ENCODE measurements at places on chromosomes 16 and 17. TPM values are rescaled to one million over a fixed set of nuclear protein-coding genes. Genes with fewer than 3 reads are reported as not detected.

GRCh38 chr17:30782206-30782605, 42.3 kb downstream of the CRLF3 start:
- no peak for DNase-seq

DNA sequence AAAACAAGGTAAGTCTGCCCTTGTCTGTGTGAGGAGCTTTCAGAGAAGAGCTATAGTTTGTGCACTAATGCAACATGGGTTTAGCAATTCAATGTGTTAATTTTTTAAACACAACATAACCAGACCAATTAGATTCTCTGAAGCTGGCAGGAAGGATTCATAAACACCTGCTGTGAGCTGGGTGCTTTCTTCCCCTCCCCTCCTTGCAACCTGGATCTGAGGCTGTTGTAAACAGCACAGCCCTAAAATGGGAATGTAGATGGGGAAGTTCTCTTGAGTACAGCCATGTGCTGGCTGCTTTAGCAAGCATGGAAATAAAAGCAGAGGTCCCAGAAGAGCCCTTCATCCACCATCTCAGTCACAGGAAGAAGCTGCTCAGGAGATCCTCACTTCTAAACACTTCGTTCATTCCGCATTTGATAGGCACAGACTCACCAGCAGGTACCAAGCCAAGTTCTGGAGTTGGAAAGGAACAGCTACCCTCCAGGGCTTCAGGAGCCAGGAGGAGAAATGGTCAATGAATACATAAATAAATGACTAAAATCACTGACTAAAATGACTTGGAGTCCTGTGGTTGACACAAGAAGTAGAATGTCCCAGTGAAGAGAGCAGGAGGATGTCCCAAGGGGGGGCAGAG, 21.7 kb downstream of the AXIN2 start:
- DNase-seq: no peak

- DNase-seq: no peak
These were observed 23.8 kb downstream of the ARHGAP17 start for GRCh38 chr16:24991349-24991748.

- DNase-seq: no peak
These were observed 10.3 kb downstream of the GSG1L2 start for GRCh38 chr17:9811537-9811936.

GRCh38 chr16:1877804-1878203, 5.8 kb upstream of the MEIOB start:
- no peak for DNase-seq

GRCh38 chr17:36111068-36111490, 7.5 kb downstream of the CCL4 start:
- no peak for DNase-seq

GRCh38 chr17:74963656-74964055, 8.9 kb downstream of the HID1 start:
- no peak for DNase-seq

GRCh38 chr17:45426561-45426960, 6.1 kb downstream of the ARHGAP27 start:
- no peak for DNase-seq

GRCh38 chr17:72576289-72576759, 455.5 kb downstream of the SOX9 start:
- DNase-seq: no peak

- DNase-seq: no peak
These were observed 22.7 kb downstream of the USP22 start for GRCh38 chr17:21019976-21020586.

DNA sequence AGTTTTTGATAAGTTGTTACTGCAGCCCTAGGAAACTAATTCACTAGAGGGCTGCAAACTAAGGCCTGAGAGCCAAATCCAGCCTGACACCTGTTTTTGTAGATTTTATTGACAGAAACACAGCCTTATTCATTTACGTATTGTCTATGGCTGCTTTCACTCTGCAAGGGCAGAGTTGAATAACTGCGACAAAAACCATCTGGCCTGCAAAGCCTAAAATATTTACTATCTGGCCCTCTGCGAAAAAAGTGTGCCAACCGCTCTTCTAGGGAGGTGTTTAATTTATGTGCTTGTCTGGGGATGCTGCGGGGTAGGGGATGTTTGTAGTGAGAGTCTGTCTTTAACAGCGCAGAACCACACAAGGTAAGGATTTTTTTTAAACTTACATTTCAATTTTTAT, 165.0 kb upstream of the RBFOX1 start:
- DNase-seq: no peak

- DNase-seq: no peak
These were observed 131.7 kb upstream of the HSBP1 start for GRCh38 chr16:83676086-83676485.

DNA sequence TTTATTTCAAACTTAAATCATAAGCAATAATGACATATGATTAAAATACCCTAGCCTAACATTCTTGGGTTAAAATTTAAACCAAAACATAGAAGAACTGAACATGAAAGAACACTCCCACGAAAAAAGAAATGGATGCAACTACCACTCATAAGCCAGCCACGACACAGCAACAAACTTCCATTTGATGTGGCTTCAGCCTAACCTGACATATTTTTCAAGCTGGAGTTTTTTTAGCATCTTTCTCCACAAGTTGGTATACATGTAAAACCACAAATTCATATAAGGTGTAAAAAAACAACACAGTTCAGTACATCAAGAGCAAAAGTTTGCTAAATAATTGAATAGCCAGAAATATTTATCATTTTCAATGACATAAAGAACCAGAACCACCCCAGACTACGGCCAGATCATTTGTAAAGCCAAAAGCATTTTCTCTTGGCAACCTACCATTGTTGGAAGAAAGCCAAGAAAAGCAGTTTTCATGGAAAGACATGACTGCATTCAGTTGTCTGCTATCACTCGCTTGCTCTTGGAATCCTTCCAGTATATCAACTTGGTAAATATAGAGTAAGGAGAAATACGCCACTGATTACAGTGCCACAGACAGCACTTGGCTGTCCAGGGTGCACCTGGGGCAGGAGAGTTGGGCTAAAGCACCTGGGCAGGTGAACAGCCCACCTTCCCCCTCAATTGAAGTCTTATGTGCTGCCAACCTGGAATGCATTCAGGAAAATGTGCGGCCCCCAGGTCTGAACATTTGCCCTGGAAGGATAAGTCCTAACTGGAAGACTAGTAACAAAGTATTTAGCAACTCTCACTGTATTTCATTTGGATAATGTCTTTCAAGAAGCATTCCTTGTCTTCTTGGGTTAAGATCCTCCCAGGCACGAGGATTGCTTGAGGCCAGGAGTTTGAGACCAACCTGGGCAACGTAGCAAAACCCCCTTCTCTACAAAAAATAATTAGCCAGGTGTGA, 60.5 kb downstream of the CREBBP start:
- DNase-seq: no peak

DNA sequence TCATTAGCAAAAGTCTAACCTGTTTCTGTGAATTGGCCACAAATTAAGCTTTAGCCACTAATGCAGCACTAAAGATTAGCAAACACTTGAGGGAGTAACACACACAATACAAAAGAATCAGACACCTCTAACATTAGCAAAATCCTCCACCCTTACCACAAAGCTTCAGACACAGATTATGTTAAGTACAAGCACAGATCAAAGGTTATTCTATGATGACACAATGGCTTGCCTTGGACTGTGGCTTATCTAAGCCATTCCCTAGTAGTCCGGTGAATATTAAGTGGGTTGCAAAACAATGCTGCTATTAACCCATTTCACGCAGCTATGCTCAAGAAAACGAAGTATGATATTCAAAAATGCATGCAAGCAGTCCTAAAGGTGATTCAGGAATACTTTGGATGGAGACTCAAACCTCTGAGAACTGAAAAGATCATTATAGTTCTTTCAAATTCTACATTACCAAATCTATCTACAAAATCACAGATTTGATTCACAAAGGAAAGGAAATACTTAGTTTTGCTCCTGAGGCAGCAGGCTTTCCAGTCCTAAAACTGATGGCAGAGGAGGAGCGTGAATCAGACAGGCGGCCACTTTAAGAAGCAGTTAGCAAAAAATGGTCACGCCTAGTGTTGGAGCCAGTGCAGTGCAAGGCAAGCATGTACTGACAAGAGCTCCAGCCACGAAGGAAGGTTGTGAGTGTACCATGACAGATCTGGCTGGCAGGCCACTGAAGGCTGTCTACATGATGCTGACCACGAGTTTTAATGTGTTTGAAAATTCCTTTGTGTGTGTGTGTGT, 67.2 kb downstream of the PARN start:
- no peak for DNase-seq

DNA sequence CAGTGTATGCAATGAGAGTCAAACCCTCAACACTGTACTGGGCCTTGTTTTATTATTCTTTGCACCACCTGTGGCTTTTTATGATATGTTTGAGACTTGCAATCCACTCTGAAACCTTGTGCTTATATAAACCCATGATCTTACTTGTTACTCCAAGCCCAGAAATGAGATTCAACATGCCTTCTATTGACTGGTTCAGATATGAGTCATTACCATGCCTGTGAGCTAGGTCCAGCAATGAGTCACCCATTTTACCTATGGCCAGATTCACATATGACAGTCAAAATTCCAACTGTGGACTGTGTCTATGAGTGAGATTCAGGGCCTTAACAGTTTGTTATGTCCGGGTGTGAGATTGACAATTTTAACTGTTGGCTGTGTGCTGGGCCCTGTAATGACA, 1846.1 kb downstream of the TP53TG3F start:
- no peak for DNase-seq

DNA sequence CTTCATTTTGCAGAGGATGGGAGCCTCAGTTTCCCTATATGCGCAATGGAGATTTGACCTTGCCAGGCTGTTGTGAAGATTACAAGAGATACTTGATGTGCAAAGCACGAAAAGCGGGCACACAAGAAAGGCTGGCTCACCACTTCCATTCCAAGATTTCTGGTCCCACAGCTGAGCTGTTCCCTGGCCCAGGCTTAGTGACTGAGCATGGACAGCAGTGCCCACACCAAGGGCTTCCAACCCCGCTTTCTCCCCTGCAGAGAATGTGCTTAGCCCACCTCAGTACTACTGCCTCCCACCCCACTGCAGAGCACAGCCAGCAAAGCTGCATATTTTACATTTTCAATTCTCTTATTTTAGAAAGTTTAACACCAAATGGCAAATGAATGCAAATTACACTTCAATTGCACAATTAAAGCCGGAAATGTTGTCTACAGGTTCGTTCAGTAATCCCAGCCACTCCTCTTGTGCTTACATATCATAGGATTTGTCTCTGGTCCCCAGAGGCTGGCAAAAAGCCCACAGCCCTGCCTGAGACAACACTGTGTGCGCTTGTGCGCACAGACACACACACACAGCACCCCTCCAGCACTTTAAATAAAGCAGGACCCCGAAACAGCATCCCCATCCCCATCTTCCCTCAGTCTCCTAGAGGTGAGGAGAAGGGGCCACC, 51.8 kb downstream of the VAC14 start:
- DNase-seq: no peak

GRCh38 chr16:22117609-22118008, 25.3 kb downstream of the VWA3A start:
- DNase-seq: no peak

DNA sequence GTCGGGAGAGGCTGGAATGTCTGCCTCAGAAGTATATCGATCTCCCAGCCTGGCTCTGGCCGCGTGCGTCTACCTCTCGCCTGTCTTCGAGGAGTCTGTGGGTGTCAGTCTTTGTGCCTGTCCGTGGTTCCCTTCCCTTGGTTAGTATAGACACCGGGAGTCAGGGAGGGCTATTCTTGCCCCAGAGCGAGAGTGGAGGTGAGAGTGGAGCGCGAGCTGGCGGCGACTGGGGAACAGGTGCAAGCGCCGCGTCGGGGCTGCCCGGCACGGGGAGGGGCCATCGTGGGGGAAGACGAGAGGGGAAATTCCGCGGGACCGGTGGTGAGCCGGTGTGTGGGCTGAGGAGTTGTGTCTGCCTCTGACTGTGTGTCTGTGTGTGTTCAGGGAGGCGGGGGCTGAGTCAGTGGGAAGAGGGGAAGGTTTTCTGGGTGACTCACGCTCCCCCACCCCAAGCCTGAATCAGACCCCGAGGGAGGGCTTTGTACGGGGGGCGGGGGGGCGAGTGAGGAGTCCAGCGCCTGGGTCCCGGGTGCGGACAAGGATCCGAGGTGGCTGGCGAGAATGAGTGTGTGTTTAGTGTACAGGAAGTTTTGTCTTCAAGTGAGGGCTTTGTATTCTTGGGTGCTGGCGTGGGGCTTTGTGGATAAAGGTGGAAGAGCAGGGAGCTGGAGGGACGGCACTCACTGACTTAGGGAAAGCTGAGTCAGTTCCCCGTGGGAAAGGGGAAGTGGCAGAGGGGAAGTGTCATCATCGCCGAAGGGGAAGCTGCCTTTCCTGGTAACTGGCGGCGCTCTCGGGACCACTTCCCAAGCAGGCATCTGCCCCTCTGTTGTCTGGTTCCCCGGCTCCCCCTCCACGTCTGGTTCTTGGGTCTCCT, 8.6 kb downstream of the KDM6B start:
- DNase-seq: no peak

DNA sequence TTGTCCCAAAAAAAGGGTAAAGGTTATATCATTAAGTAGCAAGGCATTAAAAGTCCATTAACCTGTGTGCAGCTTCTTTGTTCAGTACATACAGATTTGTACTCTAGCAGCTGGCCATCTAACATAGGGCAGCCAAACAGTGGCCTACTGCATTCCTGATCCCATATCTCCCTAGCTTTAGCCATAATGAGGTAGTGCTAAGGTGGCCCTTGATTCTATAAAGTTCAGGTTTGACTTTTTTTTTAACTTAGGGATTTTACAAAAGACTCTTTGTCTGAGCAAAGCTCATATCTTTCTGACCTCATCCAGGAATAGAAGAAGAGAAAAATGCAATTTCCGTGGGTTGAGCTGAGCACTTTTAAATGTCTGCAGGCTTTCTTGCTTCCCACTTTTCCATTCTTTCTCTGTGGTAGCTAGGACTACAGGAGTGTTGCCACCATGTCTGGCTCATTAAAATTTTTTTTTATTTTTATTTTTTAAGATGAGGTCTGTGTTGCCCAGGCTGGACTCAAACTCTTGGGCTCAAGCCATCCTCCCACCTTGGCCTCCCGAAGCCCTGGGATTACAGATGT, 19.5 kb upstream of the CDC6 start:
- no peak for DNase-seq

Gene PDE6G
- total RNA-seq: 6.0 TPM

Gene ELMO3
- 4.7 TPM for total RNA-seq

Gene VMO1
- total RNA-seq: not detected

Gene TP53TG3B
- total RNA-seq: not detected

Gene ALOX15B
- total RNA-seq: not detected

Gene SOX9
- 18.2 TPM for total RNA-seq

Gene ORAI3
- total RNA-seq: 17.3 TPM

Gene KRTAP1-5
- total RNA-seq: not detected

Gene CACNA1H
- 0.19 TPM for total RNA-seq

Gene NPIPB9
- total RNA-seq: 1.6 TPM

Gene CFAP52
- not detected for total RNA-seq
